ENCODE measurements at places on chromosomes 3 and 15.

DNA sequence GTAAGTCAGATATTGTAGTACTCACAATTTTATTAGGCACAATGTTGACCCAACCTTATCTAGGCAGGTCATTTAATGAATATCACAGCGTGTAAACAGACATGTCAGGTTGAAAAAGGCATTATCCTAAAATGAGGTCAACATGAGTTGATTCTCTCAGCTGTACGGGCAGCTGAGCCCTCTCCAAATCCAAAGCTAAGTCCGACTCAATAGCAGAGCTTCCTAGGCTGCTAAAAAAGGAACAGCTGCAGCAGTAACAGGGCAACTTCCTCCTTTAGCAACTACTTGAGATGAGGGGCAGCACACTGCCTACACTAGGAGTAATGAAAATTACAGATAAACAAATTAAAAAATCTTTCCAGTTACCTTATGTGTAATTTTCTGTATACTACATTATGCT lies 189.2 kb downstream of the CADM2 start:
- no peak for DNase-seq

GRCh38 chr15:96416934-96417759 lies 86.6 kb downstream of the NR2F2 start:
- DNase-seq = no peak

- no peak for DNase-seq
Observed at GRCh38 chr3:126781889-126782491, 78.0 kb downstream of the CHCHD6 start.

DNA sequence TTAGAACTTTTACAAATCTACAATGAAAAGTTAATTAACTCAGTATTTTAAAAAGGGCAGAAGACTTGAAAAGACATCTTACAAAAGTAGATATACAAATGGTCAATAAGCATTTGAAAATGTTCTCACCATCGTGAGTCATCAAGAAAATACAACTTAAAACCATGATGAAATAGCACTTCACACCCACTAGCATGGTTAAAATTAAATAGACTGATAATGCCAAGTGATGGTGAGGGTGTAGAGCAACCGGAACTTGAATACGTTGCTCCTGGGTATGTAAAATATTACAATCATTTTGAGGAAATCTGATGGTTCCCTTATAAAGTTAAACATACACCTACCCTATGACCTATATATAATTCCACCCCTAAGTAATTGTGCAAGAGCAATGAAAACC lies 319.8 kb upstream of the UMPS start:
- DNase-seq = no peak

DNA sequence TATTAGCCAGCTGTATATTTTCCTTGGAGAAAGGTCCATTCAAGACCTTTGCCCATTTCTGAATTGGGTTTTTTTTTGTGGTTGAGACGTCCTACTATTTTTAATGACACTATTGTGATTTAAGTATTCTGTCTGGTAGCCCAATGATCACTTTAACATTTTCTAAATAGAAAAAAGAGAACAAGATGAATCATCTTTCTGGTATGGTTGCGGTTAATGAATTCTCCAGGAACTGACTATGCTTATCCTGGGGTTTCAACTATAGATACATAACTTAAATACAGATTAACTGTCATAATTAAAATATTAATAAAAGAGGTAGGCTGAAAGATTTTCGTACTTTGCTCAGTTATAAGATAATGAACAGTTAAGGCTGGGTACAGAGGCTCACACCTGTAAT lies 51.9 kb downstream of the PBRM1 start:
- no peak for DNase-seq
